ENCODE measurements at places on chromosomes 7 and 10.

DNA sequence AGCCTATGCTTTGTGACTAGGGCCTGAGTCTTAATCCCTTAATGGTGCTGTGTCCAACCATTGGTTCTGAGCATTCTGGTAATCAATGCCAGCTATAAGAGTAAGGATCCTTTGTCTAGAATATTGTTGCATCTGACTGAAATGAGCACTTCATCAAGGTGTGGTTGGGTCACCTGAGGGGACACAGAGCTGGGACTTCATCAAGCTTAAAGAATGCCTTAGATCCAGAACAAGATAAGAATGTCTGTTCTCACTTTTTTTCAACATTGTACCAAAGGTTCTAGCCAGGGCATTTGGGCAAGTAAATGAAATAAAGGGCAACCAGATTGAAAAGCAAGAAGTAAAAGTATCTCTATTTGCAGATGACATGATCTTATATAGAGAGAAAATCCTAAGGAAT lies 280.4 kb downstream of the MTERF1 start:
- no peak for DNase-seq

- no peak for DNase-seq
Observed at GRCh38 chr10:26831936-26832335, 28.8 kb downstream of the ABI1 start.

DNA sequence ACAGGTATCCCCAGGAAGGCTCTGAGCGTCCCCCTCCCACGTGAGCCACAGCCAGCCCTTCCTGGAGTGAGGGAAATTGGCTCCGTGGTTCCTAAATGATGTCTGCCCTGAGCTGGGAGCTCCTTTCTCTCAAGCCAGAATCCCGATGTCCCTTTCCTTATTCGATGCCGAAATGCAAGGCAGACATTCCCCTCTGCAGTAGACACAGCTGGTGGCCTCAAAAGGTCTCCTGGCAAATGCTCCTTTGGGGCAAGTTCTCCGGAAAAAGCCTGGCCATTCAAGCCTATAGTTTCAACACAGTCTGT lies 98.9 kb downstream of the HIP1 start:
- peak; percentile 31 for DNase-seq

GRCh38 chr7:118186501-118186900 lies 2.5 kb downstream of the LSM8 start:
- DNase-seq = no peak

DNA sequence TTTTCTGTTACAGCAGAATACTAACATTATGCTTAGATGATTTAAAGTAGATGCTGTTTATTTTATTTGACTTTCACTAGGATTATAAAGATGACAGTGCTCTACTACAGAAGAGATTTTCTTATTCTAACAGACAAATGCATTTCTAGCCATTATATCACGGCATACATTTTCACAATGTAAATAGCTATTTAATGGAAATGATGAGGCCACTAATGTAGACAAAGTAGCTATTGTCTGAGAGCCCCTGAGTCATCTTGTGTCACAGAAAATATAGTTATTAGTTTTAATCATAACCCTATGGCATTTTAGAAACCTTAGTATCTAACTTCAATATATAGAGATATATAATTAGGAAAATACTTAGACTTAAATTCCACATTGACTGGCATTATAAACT lies 158.0 kb upstream of the AHR start:
- no peak for DNase-seq

GRCh38 chr7:50308203-50308531 lies 3.7 kb downstream of the IKZF1 start:
- DNase-seq = no peak

DNA sequence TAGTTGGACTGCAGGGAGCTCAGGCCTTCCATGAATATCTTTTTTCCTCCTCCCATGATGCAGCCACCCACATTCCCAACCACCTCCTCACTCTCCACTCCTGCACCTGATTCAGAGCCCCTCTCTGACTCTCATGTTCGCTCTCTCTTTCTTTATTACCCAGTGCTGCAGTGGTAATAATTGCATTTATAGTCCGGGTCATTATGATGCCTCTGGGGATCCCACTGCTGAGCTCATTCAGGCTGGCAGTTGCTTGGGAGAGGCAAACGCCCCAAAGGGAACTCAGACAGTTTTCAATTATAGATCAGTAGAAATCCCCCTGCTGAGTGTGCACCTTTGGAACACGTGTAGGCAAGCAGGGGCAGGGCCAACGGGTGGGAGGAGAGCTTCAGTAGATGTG lies 953.0 kb downstream of the GRID1 start:
- DNase-seq = no peak

- DNase-seq = no peak
Observed at GRCh38 chr7:108014747-108015682, 12.1 kb upstream of the LAMB1 start.

DNA sequence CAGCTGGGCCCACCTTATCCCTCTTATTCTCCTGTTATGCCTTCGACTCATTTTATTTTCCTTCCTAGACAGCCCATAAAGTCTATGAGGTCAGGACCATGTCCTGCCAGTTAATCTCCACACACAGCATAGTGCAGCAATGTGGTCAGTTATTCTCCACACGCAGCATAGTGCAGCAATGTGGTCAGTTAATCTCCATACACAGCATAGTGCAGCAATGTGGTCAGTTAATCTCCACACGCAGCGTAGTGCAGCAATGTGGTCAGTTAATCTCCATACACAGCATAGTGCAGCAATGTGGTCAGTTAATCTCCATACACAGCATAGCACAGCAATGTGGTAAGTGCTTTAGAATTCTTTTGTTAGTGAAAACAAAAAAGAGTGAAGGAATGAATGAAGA lies 77.8 kb downstream of the TEX36 start:
- DNase-seq = no peak

Data from COR-L47 (cell line).